ENCODE measurements at places on chromosomes 5 and 9.
A peak's percentile ranks its signal among the peaks of the same experiment; 100 is the strongest.

GRCh38 chr9:133701981-133702797 is 36.0 kb downstream of the SARDH start:
- DNase-seq, result peak; percentile 59

- DNase-seq, result no peak
Measured at GRCh38 chr5:93186076-93186682, 394.8 kb downstream of the NR2F1-AS1 start.

DNA sequence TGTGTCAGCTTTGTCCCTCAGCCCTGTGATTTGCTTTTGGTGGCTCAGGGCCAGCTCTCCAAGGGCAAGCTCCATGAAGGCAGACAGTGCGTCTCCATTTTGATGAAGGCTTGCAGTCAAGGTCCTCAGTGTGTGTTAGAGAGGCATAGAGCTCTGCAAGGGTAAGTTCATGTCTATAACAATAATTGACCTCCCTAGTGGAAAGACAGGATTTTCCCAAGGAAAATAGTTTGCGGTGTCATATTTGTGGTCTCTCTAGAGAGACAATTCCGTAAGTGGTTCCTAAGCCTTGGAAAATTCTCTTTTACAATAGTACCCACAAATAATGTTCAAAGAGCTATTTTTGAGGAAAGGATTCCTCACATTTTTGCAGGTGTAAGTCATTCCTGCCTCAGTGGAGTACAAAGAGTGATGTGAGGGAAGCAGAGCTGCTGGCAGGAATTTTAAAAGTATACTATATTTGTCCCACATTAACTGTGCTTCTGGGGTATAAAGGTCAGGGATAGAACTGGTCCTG is 40.2 kb downstream of the SLC1A3 start:
- DNase-seq, result no peak

DNA sequence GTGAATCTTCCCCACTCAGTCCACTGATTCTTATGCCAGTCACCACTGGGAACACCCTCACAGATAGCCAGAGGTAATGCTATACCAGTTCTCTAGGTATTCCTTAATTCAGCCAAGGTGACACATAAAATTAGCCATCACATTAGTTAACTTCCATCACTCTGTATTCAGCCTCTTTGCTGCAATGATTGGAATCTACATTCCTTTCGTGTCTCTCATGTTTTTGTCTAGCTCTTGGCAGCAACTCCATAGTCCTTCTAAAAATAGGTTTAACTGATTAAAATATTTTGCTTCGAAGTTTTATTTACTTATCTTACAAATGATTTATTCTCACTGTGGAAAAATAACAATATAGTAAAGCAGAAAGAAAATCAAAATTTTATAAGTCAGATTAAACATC is 19.6 kb upstream of the RNF20 start:
- no peak for DNase-seq

- DNase-seq, result no peak
Measured at GRCh38 chr9:126236273-126236672, 90.4 kb upstream of the MVB12B start.

DNA sequence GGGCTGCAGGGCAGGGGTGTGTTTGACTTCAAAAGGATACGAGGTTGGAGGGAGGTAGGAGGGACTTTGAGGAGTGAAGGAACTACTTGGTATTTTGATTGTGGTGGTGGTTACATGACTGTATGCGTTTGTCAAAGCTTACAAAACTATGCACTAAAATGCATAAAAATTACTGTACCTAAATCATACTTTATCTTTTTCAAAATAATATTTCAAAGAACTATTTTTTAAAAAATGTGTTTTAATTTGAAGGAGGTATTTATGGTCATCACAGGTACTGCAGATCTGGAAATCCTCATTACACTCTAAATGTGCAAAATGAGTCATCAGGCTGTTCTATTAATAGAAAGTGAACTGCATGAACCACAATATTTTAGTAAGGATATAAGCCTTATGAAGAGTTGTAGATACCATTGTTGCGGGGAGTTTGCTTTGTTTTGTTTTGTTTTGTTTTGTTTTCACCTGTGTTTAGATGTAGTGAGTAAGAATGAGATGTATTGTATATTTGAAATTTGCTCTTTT is 116.9 kb downstream of the ARRDC3 start:
- no peak for DNase-seq

GRCh38 chr9:137064027-137064879 is 6.1 kb downstream of the SAPCD2 start:
- no peak for DNase-seq

Measured in stimulated activated CD4-positive, alpha-beta T cell treated with anti-CD3 and anti-CD28 coated beads, TNF-alpha, amount 100 ng/mL, for 48 hours (primary cell).